CD4-positive, alpha-beta T cell treated with Interleukin-12 subunit alpha and Interleukin-12 subunit beta, for 1 hour (primary cell): ENCODE measurements at places on chromosomes 6 and 20.

DNA sequence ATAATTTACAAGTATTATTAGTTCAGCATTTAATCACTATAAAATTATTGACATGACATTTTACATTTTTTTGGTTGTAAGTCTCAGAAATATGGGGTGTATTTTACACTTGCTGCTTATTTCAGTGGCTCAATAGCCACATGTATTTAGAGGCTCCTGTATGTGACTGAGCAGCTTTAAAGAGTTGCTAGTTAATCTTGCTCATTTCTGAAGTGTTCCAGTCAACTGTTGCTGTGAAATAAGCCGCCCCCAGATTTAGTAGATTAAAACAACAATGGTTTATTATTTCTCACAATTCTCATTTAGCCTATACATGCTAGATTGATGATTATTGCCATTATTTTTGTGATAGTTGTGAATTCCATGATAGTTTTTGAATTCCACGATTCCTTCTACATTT lies 23.0 kb downstream of the CD109 start:
- DNase-seq = no peak

GRCh38 chr6:106334646-106335448 lies 9.3 kb upstream of the ATG5 start:
- peak; percentile 71 for DNase-seq

GRCh38 chr20:54650052-54650719 lies 174.8 kb downstream of the DOK5 start:
- DNase-seq = no peak

GRCh38 chr6:168905451-168906090 lies 348.1 kb downstream of the THBS2 start:
- peak; percentile 39 for DNase-seq

- DNase-seq = no peak
Observed at GRCh38 chr6:70620746-70621145, 46.9 kb upstream of the SMAP1 start.

DNA sequence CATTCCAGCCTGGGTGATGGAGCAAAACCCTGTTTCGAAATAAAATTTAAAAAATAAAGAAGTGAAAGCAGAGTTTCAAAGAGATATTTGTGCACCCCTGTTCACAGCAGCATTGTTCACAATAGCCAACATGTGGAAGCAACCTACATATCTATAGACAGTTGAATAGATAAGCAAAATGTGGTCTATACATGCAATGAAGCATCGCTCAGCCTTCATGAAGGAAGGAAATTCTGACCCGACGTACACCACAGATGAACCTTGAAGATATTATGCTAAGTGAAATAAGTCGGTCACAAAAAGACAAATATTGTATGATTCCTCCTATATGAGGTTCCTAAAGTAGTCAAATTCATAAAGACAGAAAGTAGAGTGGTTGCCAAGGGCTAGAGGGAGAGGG lies 6.5 kb upstream of the NCOA6 start:
- no peak for DNase-seq

DNA sequence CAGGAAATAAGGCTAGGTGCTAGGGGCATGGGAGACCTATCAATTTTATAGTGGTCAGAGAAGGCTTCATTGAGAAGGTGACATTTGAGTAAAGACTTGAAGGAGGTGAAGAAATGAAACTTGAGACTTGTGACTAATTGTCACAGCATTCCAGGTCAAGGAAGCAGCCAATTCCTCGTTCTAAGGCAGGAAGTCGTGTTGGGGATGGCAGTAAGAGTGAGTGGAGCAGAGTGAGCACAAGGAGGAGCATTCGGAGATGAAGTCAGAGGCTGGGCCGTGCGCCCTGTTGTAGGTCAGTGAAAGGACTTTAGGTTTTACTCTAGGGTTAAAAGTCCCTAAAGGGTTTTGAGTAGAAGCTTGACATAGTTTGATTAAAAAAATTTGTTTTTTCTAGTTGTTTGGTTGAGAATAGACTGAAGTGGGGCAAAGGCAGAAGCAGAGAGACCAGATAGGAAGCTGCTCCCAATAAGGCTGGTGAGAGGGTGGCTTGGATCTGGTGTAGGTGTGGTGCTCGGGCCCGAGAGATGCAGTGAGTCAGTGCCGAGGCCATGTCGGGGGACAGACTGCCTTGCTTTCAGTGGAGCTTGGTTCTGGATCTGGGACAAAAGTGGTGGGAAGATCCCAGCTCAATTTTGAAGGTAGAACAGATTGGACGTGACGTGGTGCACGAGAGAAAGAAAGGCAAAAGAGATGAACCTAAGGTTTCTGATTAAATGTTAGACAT lies 2.6 kb upstream of the RSPH3 start:
- DNase-seq = no peak

GRCh38 chr6:29619578-29620160 lies 13.3 kb downstream of the GABBR1 start:
- DNase-seq = no peak

DNA sequence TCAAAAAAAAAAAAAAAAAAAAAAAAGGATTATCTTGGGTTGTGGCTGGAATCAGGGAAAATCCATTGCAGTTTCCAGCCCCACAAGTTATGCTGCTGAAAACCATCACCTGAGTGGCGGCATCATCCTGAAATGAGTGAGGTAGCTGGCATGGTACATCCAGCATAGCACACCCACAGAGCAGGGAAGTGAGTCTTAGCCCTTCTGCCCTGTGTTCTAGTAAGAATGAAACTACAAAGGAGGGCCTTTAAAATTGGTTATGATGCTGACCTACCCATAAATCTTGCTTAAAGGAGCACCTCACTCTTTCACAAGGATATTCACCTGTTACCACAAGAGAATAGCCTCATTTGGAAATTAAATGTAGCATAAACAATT lies 119.2 kb downstream of the NFATC2 start:
- no peak for DNase-seq

DNA sequence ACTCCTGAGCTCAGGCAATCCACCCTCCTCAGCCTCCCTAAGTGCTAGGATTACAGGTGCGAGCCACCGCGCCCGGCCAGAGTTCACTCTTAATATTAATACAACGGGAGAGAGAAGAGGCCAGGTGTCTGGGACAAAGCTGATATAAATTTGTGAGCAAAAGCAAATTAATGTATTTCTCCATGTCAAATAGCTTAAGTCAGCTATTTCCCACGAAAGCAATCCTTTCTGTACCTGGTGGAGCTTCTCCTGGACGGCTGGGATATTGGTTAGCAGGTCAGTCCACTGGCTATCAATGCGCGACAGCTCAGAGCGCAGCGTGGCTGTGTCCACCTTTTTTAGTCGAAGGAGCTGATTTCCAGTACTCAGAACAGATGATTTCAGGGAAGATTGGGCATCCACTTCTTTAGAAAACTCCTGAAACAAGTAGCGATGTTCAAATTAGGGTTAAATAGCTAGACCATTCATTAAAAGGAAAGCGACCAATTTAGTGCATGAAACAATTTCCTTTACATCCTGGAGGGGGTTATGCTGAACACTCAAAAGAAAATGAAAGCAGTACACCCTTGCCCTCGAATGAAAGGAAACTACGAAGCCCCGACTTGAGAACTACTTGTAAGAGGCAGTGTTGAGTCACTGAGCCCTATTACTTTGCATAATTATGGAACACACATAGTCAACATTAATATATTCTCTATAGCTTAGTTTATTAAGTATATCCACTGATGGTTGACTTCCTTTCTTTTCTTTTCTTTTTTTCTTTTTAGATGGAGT lies 403.4 kb downstream of the SYNE1 start:
- DNase-seq = peak; percentile 40

DNA sequence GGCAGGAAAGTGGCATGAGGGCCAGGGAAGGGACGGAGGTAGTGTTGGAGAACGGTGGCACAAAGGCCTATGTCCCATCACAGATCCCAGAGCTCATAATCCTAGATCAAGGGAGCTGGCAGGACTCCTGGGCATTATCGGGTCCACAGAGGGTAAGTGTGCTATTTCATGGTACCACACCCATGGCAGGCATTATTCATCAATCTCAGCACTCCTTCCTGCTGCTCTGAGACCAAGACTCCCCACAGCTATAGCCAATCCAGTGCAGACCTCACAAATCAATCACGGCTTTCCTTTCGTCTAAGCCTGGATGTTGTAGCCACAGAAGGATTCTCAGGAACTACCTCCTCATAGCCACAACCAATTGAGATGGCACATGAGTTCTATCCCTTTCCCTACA lies 187.9 kb downstream of the PREX1 start:
- DNase-seq = no peak

DNA sequence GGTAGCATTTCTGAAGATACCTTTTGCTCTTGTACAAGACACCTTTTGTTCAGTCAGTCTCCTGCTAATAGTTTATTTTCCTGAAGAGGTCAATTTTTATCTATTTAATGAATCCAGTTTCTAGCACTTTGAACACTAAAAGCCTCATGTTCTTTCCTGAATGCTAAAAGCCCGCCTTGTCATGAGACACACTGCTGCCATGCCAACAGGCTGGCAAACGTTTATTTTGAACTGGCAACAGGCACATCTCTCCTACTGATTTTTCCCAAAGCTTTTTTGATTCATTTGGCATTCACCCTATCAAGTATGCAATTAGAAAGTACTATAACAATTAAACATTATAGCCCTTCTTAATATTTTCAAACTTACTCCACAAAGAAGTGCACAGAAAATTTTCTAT lies 421.2 kb upstream of the EYS start:
- no peak for DNase-seq

- DNase-seq = no peak
Observed at GRCh38 chr6:39367700-39368099, 45.2 kb upstream of the KCNK16 start.

DNA sequence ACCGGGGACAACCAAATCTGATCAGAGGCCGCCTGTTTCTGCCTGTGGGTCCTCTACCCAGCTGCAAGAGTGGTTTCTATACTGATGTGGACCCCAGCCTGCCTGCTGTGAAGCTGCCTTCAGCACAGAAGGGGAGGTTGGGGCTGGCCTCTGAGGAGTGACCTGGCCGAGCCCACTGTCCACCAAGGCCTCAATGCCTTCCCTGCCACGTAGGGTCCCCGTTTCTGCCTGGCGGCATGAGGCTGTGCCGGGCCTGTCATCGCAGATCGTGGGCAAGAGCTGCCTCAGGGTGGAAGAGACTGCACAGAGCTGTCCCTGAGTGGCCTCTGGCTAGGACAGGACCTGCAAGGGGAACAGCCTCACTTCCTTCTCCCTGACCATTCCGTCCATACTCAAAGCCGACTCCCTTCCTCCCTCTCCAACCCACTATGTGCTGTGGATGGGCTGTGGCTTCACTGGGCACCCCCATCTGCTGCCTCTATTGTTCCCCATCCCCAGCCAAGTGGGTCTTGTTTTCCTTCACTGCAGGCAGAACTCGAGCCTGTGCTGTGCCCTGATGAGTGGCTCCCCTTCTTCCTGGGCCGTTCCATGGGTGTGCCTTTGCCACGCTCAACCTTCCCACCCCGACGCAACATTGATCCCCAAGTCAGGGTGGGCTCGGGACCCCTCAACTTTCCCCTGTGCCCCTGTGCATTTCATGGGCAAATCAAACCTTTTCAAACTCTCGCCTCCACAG lies 60.3 kb downstream of the ERMARD start:
- DNase-seq = no peak

DNA sequence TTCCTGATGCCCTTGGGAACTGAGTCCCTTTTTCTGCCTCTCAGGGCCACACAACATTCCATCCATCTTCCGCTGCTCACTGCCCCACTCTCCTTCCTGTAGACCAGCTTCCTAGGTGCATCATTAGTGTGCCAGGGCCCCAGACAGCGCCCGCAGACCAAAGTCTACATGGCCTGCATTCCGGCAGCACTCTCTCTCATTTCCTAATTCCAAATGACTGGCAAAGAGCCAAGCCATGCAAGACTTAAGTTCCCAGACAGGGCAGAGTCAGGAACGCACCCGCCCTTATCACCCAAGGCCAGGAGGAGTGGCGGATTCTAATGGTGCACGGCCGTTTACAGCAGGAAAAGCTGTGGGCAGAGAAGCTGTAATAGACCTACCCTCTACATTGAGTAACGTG lies 159.8 kb upstream of the ARID1B start:
- DNase-seq = no peak

DNA sequence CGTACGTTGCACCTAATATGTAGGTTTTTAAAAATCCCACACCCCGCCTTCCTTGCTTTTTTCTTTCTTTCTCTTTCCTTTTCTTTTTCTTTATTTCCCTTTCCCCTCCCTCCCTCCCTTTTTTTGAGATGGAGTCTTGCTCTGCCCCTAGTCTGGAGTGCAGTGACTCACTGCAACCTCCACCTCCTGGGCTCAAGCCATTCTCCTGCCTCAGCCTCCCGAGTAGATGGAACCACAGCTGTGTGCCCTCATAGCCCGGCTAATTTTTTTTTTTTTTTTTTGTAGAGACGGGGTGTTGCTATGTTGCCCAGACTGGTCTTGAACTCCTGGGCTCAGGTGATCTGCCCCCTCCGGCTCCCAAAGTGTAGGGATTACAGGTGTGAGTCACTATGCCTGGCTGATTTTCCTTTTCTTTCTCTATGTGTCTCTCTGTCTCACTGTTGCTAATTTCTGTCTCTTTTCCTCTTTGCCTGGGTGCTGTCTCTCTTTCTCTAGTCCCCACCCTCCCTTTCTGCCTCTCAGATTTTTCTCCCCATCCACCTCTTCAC lies 61.2 kb downstream of the SRC start:
- no peak for DNase-seq

GRCh38 chr6:84908304-84908904 lies 144.0 kb upstream of the TBX18 start:
- no peak for DNase-seq

DNA sequence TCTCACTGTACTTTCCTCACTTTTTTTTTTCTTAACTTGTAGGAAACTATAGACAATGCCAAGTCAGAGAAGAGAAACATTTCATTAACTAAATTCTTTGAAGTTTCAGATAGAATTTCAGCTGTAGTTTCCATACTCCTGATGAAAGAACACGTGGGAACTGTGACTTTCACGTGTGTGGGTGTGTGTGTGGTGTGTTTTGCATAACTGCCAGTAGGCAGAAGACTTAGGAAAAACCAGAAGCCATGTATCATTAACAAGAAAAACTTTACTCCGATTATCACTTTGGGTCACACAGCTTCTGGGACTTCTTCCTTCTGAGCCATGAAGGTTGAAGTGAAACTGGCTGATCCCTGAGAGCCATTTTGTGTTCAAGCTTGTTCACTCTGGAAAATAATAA lies 483.3 kb downstream of the TFAP2B start:
- no peak for DNase-seq

DNA sequence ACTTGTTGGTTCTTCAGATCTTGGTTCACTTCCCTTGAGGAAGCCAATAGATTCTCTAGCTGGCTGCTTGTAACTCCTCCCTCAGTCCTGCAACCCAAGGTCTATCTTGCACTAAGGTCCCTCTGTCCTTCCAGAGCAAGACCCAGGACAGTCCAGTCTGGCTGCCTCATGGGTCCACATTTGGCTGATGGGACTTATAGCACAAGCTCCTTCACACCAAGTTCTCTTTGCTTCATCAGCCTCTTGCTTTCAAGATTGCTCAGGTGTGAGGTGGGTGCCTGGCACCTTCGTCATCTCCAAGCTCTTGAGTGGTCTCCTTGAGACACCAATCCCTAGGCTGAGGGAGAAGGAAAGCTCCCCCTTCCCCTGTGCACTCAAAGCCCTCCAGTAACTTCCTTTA lies 28.3 kb downstream of the NSFL1C start:
- no peak for DNase-seq
